ENCODE measurements at places on chromosomes 6 and 20.

DNA sequence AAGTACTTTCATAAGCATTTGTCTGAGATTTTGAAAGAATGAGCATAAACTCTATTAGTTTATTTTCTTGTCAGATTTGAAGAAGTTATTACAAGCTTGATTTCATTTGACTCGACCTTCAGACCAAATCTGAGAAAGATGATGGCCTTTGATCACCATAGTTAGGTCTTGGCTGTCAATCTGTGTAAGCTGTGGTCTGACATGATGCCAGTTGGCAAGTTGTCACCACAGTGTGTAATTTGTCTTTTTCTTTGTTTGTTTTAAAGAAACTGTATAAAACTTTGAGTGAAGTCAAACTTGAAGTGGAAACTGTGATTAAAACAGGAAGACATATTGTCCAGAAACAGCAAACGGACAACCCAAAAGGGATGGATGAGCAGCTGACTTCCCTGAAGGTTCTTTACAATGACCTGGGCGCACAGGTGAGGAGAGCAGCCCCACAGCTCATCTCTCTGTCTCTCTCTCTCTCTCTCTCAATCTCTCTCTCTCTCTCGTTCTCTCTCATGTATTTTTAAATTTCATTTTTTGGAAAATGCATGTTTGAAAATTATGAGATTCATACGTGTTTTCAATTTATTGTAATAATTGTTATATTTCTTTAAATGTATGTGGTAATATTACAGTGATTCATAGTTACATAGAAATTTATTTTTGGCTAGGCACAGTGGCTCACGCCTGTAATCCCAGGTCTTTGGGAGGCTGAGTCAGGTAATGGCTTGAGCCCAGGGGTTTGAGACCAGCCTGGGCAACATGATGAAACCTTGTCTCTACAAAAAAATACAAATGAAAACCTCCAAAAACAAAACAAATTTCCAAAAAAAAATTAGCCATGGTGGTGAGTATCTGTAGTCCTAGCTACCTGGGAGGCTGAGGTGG is 208.1 kb downstream of the UTRN start:
- DNase-seq = no peak

- no peak for DNase-seq
Measured at GRCh38 chr20:9092113-9092512, 23.2 kb downstream of the PLCB4 start.

- DNase-seq = no peak
Measured at GRCh38 chr6:90151576-90152422, 144.8 kb downstream of the BACH2 start.

DNA sequence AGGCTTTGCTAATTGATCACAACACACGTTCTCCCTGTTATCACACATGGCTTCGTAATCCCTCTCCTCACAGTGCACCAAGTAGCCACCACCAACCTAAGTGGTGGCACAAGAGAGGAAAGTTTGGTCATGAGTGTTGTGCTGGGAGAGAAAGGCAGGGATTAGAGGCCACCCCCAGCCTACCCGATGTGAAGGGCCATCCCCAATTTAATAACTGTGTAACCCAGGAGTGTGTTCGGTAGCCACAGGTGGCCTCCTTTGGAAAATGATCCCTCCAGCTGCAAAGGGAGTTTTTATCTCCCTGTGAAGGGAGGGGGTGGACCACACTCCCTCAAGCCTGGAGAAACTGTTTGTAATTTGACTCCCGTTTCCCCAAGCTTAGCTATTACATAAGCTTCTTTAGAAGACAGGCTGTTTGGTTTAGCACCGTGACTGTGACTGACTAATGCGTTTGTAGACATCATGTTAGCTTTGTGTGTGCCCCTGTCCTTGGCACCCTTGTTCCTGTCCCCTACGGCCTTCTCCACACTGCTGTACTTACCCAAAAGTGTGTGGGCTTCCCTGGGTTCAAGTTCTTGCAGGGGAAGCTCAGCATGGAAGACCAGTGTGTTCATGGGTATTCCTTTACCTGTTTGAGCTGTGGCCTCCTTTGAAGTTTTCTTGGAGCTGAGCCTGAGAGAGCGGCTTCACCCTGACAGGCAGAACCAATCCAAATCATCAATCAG is 20.6 kb downstream of the PPP1R16B start:
- DNase-seq = peak; percentile 42

- no peak for DNase-seq
Measured at GRCh38 chr6:7953753-7954152, 43.2 kb upstream of the TXNDC5 start.

- DNase-seq = no peak
Measured at GRCh38 chr6:147366290-147366689, 142.2 kb upstream of the SAMD5 start.

DNA sequence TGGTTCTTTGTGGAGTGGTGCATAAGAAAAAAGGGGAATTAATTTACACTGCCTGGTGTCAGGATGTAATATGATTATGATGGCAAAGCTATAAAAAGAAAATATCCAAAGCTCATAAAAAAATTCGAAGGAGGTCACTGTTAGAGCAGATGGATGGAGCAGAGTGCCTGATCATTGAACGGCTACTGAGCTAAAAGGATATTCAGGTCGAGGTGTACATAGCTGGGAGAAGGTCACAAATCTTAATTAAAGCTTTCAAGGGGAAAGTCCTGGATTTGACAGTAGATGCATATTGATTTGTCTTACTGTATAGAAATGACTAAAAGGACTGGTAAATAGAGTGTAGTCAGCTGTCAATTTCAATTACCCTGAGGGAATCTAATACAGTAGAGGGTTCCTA is 84.4 kb downstream of the PKIB start:
- DNase-seq = no peak

DNA sequence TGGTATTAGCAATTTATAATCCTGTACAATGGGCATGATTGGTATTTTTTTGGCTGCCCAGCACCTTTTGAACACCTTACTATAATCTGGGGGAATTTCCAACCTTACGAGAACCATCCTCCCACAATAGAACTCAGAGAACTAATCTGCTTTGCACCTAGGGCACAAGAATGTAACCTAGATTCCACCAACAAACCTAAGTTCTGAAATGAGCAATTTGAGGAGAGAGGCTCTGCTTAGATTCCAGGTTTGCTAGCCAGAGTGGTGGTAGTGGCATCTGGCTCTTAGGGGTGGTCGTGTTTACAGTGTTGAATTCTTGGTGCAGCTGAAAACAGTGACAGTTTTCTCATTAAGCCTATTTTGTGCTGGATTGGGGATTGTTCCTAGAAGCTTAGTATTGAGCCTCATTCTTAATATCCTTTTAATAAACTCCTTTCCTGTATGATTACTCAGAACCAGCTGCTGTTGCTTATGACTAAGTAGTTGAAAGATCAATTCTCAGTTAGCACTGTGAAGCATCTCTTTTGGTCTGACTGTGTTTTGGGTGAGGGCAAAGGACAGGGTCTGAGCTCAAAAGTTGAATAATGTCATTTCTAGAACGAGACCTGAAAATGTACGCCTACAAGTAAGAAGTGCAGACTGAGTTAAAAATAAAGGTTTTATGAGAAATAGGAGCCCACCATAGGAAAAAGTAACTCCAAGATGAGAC is 385.6 kb downstream of the CDKAL1 start:
- no peak for DNase-seq

DNA sequence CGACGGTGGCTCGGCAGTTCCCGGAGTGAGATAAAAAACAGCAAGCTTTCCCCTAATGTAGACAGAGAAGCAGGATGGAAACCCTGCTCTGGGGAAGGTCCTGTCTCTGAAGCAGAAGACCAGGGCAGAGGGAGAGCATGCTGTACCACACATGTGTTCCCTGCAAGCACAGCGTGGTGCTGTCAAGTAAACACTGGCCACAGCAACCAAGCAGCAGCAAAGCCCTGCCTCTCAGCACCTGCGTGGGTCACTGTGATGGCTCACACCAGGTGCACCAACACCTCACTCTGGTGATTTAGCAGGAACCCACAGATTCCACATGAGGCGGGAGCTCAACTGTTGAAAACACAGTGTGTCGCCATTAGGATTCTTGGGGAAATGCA is 65.2 kb upstream of the TXNDC5 start:
- DNase-seq = no peak

DNA sequence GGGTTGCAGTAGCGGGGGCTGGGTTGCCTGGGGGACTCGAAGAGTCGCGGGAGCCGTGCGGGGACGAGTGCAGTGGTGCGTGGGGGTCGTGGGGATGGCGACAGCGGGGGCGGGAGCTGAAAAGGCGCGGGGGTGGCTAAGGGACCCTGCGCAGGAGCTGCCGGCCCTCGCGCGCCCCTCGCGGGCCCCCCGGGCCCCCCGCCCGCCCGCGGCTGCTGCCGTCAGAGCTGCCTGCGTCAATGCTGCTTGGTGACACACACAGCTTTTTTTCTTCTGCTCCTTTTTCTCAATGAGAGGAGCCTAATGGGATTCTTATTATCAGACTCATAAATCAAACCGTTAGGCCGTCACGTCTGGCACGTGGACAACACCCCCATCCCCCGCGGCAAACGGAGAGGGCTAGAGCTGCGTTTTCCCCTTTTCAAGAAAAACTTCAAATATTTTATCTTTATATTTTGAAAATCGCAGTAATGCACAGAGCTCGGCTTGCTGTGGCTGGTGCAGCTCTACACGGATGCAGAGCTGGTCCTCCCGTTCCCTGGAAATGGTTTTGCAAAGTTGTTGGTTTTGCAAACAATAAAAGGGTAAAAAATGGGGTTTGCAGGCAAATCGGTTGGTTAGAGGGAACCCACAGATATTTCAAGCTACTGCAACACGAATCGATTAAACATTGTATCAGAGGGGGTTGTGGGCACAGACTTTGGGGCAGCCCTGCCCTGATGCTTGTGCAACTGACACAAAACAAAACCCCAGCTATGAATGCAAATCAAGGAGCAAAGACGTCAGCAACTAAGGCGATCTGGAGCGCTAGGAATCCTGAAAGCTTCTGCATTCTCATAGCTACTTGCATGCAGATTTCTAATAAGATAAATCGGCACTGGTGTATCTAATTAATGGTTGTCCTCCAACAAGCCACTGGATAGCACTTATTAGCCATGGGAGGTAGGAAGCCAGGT is 161.4 kb downstream of the TBXT start:
- no peak for DNase-seq

- no peak for DNase-seq
Measured at GRCh38 chr20:48012401-48012974, 227.2 kb upstream of the SULF2 start.

- no peak for DNase-seq
Measured at GRCh38 chr20:59403962-59404314, 103.5 kb downstream of the EDN3 start.

GRCh38 chr6:111410371-111410770 is 72.6 kb downstream of the REV3L start:
- no peak for DNase-seq

- DNase-seq = no peak
Measured at GRCh38 chr20:57431539-57431835, 40.3 kb downstream of the RBM38 start.

DNA sequence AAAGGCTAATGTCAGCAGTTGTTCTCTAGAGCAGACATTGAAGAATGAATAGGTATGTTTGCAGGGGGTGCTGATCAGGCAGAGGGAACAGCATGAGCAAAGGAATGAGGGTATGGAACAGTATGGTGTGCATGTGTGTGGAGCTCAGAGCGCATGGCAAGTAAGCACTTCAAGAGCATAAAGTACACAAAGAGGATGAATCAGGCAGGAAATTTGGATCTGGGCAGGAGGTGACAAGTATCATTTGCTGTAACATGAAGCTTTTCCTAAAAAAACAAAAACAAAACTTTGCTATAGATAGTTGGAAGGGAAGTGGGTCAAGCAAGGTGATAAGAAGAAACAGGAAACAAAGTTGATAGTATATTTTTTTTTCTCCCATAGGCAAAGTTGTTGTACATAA is 746.8 kb downstream of the HDGFL1 start:
- no peak for DNase-seq

- no peak for DNase-seq
Measured at GRCh38 chr20:23222531-23223200, 127.9 kb upstream of the NXT1 start.

DNA sequence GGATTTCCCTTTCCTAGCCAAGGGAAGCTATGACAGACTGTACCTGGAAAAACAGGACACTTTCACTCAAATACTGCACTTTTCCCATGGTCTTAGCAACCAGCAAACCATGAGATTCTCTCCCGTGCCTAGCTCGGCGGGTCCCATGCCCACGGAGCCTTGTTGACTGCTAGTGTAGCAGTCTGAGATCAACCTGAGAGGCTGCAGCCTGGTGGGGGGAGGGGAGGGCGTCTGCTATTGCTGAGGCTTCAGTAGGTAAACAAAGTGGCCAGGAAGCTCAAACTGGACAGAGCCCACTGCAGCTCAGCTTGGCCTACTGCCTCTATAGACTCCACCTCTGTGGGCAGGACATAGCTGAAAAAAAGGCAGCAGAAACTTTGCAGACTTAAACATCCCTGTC is 61.8 kb downstream of the EPM2A start:
- DNase-seq = no peak

GRCh38 chr6:35483490-35483889 is 13.4 kb downstream of the TEAD3 start:
- DNase-seq = no peak

- no peak for DNase-seq
Measured at GRCh38 chr6:29462022-29462421, 5.1 kb downstream of the OR2H1 start.

- DNase-seq = no peak
Measured at GRCh38 chr6:34315780-34316179, 67.0 kb upstream of the SMIM29 start.

GRCh38 chr20:1808101-1808500 is 87.1 kb upstream of the SIRPA start:
- no peak for DNase-seq

DNA sequence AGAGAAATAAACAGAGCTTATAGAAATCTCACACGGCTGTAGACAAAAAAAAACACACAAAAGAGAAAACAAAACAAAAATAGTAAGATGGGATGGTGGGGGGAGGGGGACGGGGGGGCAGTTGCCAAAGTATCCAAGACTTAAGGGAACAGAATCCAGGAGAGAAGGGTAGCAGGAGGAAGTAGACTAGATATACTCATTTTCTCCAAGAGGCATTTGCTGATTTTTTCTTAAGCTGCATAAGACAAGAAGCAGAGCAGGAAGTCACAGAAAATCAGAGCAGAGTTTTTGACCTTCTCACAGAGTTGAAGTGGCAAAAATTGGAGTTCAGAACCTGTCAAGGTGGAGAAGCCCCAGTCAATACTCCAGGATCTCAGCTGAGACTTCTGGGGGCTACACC is 237.7 kb downstream of the HIVEP2 start:
- no peak for DNase-seq

DNA sequence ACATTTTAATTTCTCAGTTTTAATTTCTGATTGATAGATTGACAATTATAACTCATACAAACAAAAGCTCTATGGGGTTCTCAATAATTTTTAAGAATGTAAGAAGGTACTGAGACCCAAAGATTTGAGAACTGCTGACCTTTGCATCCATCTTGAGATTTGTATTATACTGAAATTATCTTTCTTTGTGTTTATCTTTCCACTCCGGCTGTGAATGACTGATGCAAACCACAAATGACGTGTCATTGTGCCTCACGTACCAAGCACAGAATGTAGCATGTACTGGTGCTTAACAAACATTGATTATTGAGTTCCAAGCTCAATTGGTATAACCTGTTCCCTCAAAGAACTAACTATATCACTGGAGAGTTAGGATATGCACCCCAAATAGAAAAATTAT is 152.1 kb upstream of the SMLR1 start:
- DNase-seq = no peak
